ENCODE measurements at places on chromosomes 1 and 21. TPM values are rescaled to one million over a fixed set of nuclear protein-coding genes. Genes with fewer than 3 reads are reported as not detected.

DNA sequence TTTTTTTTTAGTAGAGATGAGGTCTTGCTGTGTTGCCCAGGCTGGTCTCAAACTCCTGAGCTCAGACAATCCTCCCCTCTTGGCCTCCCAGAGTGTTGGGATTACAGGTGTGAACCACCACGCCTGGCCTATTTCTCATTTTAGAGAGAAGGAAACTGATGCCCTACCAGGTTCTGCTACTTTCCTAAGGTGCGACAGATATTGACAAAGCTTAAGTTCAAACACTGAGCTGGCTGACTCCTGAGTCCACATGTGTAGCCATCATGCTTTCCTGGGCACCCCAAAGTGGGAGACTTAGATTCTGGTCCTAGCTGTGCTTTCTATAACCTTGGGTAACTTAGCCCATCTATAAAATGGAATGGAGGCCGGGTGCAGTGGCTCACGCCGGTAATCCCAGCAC is 5.1 kb upstream of the TMEM222 start:
- no peak for DNase-seq
- peaks cover 15% of the 10 kb centered on the region for H3K27me3 ChIP-seq
- peaks cover 8% of the 10 kb centered on the region for H3K4me1 ChIP-seq
- H3K27ac ChIP-seq: no peak overlapping the region
- no peaks in the 10 kb centered on the region for H3K36me3 ChIP-seq

SPRR2E gene
- polyA plus RNA-seq: not detected

TRIM46 gene
- not detected for polyA plus RNA-seq

GIPC2 gene
- polyA plus RNA-seq: not detected
